Prostate gland (tissue), 2 donors: ENCODE measurements at places on chromosomes 12 and 14. TPM values are rescaled to one million over a fixed set of nuclear protein-coding genes. Genes with fewer than 3 reads are reported as not detected.

Gene KRT75
- not detected for total RNA-seq

Gene PROX2
- total RNA-seq = not detected

Gene TMBIM4
- 337 TPM for total RNA-seq

Gene WNT1
- not detected for total RNA-seq

DNA sequence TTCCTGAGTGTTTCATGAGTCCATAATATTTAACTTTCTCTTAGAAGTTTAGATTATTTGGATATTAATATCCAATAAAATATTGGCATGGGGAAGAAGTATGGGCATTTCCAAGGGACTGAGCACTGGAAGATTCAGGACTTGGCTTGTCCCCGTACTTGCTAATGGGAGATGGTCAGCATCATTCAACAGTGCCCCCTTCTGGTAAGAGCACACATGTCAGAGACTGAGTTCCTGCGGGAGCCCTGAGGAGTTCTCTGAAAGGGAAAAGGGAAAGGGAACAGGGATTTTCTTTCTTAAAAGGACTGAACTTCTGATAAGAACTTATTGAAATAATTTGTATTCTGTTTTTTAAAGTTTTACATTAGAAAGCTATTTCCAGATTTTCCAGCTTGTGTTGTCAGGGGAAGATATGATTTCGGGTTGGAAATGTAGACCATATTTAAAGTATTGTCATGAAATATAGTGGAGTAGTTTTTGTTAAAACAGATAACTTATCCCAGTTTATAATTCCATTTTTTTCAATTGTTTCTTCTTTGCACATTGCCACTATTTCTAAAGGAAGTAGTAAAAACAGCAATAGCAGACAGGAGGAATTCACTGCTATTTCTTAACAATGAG lies 59.8 kb upstream of the C12orf71 start:
- DNase-seq = peak; percentile 55
- no peak overlapping the region for H3K4me3 ChIP-seq
- no peak overlapping the region for H3K27ac ChIP-seq
- H3K36me3 ChIP-seq = no peaks in the 10 kb centered on the region
- H3K4me1 ChIP-seq = no peaks in the 10 kb centered on the region
- H3K27me3 ChIP-seq = no peaks in the 10 kb centered on the region

DNA sequence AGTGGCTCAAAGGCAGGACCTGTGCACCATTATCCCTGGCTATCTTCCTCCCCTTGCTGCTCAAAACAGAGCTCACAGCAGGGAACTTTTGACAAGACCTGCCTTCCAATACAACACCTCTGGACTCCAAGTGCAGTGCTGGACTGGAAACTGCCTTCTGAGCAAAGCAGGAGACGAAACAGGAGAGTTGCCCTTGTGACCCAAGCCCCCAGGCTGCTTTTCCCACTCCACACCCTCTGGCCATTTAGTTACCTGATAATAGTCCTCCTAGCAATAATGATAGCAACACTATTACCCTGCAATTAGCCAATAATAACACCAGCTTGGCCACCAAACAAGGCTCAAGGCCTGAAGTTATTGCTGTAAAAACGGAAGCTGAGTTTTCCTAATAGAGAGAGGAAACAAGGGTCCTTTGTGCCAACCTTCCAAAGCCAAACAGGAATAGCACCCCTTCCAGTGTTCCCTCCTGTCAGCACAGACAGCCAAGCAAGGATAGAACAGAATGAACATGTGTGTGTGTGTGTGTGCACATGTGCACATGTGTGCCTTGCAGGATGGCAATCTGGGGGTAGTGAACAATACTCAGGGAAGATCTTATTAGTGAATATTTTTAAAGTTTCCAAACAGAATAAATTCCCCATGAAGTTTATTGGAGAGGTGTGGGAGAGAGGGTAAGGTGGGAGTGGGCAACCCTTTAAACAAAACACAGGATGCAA lies 9.2 kb upstream of the KRT73 start:
- H3K4me3 ChIP-seq = no peak overlapping the region
- no peak for DNase-seq
- H3K4me1 ChIP-seq = no peaks in the 10 kb centered on the region
- no peaks in the 10 kb centered on the region for H3K36me3 ChIP-seq

DNA sequence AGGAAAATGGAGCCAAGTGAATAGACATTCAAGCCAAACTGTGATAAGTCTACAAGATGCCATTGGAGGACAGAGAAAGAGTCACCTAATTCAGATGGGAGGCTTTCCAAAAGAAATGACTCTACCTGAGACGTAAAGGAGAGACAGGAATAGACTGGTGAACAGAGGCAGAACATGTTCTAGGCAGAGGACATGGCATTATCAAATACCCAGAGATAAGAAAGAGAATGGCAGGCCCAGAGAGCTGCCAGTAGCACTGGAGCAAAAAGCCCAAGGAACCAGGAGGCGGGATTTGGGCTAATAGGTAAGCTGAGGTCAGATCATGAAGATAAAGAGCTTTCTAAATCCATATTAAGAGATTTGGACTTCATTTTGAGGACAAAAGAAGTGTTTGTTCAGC lies 207.1 kb downstream of the AKAP6 start:
- DNase-seq = no peak
- no peak overlapping the region for H3K4me3 ChIP-seq
- no peak overlapping the region for H3K27ac ChIP-seq
- no peaks in the 10 kb centered on the region for H3K4me1 ChIP-seq

DNA sequence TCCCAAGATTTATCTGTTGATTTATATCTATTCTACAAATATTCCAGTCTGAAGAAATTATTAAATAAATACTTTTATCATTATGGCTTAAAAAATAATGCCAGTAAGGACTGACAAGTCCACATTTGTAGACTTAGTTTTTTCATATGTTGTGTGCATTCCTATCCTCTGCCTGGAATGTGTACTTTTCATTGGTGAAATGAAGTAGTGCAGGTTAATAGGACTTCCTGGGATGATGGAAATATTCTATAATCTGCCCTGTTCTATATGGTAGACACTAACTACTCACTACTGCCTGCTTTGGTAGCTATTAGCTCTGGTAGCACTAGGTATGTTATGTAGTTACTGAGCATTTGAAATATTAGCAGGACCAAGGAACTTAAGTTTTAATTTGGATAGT lies 86.7 kb downstream of the PCNX1 start:
- H3K36me3 ChIP-seq = no peaks in the 10 kb centered on the region
- no peak overlapping the region for H3K4me3 ChIP-seq
- no peak for DNase-seq
- H3K4me1 ChIP-seq = no peaks in the 10 kb centered on the region
- H3K27ac ChIP-seq = no peak overlapping the region

GRCh38 chr12:52171950-52172512 lies 19.8 kb downstream of the KRT80 start:
- no peak overlapping the region for H3K4me3 ChIP-seq
- no peak overlapping the region for H3K27ac ChIP-seq
- no peaks in the 10 kb centered on the region for H3K27me3 ChIP-seq
- H3K4me1 ChIP-seq = no peaks in the 10 kb centered on the region
